ENCODE measurements at places on chromosomes 4 and X. TPM values are rescaled to one million over a fixed set of nuclear protein-coding genes. Genes with fewer than 3 reads are reported as not detected.
A peak's percentile ranks its signal among the peaks of the same experiment; 100 is the strongest.

The SMARCA1 gene
- polyA plus RNA-seq: 12.8 TPM

The CTAG1A gene
- not detected for polyA plus RNA-seq

The PHEX gene
- polyA plus RNA-seq: not detected

GRCh38 chrX:40080894-40081678 lies 16.7 kb downstream of the BCOR start:
- H3K4me3 ChIP-seq: no peak overlapping the region
- peaks cover 76% of the 10 kb centered on the region for H3K4me1 ChIP-seq
- no peaks in the 10 kb centered on the region for H3K36me3 ChIP-seq
- peak; percentile 31 for DNase-seq

DNA sequence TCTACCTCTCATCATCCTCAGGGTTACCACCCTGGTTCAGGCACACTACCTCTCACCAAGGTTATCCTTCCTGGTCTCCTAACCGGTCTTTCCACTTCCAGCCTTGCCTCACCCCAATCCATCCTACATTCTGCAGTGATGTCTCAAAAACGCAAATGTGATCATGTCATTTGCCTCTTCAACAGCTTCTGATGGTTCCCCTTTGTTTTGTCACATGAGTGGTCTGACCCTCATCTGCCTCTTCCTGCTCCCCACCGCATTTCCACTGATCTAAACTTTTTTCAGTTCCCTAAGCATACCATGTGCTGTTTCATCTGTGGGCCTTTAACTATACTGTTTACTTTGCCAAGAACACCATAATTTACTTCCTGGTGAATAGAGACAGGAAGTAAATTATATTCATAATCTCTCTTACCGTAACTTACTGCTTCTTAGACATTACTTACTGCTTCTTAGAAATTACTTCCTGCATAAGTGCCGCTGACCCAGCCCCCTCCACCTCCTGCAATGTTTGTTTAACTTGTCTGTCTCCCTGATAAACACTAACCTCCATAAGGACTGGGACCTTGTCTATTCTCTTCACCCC lies 27.1 kb upstream of the NSUN7 start:
- no peaks in the 10 kb centered on the region for H3K36me3 ChIP-seq
- peaks cover 23% of the 10 kb centered on the region for H3K4me1 ChIP-seq
- peak; percentile 66 for DNase-seq
- H3K27me3 ChIP-seq: no peaks in the 10 kb centered on the region

- no peaks in the 10 kb centered on the region for H3K36me3 ChIP-seq
- H3K4me1 ChIP-seq: no peaks in the 10 kb centered on the region
- H3K4me3 ChIP-seq: no peak overlapping the region
- H3K27ac ChIP-seq: no peak overlapping the region
These were observed 91.0 kb upstream of the PPP1R2C start for GRCh38 chrX:42869011-42869410.

DNA sequence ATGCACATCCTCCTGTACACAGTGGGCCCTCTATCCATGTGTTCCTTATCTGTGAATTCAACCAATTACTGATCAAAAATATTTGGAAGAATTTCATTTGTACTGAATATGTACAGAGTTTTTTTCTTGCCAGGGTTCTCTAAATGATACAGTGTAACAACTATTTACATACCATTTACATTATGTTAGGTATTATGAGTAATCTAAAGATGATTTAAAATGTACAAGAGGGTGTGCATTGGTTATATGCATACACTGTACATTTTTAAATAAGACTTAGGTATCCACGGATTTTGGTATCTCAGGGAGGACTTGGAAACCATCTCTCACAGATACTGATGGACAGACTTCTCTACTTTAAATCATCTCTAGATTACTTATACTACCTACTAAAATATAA lies 1333.9 kb downstream of the PCDH18 start:
- H3K4me1 ChIP-seq: no peaks in the 10 kb centered on the region
- H3K27me3 ChIP-seq: no peaks in the 10 kb centered on the region
- no peaks in the 10 kb centered on the region for H3K36me3 ChIP-seq
- H3K27ac ChIP-seq: no peak overlapping the region
- H3K4me3 ChIP-seq: no peak overlapping the region

DNA sequence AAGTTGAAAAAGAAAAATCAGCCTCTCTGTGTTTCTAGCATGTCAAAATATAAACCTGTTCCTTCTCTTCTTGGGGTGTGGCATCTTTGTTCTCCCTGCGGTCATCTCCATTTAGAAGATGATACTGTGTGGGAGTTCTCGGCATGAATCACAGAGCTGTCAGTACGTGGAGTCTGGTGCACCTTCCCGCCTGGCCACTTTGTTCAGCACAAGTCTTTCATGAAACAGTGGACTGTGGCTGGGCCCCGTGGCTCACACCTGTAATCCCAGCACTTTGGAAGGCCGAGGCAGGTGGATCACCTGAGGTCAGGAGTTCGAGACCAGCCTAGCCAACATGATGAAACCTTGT lies 166.5 kb downstream of the MAML3 start:
- H3K4me1 ChIP-seq: peaks cover 22% of the 10 kb centered on the region
- H3K27ac ChIP-seq: no peak overlapping the region
- no peak for DNase-seq
- no peak overlapping the region for H3K4me3 ChIP-seq
- H3K36me3 ChIP-seq: no peaks in the 10 kb centered on the region
